Activated CD8-positive, alpha-beta memory T cell treated with anti-CD3 and anti-CD28 coated beads for 4 hours (primary cell): ENCODE measurements at places on chromosomes 6 and 20.

GRCh38 chr20:5178046-5178445 is 51.2 kb downstream of the CDS2 start:
- no peak for DNase-seq

GRCh38 chr6:52522151-52522626 is 54.7 kb downstream of the TRAM2 start:
- DNase-seq, result no peak

GRCh38 chr6:25774120-25774715 is 19.7 kb downstream of the SLC17A4 start:
- no peak for DNase-seq

DNA sequence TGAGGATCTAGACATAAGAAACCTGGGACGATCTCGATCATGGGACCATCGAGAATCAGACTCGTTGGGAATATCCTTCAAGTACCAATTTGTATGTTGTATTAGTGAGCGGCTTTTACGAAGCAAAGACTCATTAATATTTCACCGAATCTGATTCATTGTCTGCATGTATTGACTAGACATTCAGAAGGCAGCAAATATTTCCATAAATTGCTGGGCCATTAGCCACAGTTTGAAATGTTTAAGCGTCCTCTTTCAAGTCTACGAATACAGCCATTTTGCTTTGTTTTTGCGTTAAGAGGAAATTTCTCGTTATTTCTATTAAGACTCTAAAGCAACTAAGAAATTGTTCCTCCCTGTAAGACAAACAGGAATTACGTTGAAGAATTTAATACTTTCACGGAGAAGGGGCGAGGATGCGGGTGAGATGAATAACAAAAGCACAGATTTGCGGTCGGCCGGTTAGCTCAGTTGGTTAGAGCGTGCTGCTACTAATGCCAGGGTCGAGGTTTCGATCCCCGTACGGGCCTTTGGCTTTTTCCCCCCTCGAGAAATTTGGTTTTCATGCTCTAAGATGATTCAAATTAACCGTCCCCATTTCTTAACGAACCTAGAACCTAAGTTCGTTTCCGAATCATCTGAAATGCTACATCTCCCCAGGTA is 18.5 kb downstream of the POM121L2 start:
- no peak for DNase-seq

GRCh38 chr20:2282181-2282580 is 13.6 kb upstream of the TGM3 start:
- DNase-seq, result no peak

- no peak for DNase-seq
Observed at GRCh38 chr20:21510414-21511384, 3.2 kb downstream of the NKX2-2 start.

DNA sequence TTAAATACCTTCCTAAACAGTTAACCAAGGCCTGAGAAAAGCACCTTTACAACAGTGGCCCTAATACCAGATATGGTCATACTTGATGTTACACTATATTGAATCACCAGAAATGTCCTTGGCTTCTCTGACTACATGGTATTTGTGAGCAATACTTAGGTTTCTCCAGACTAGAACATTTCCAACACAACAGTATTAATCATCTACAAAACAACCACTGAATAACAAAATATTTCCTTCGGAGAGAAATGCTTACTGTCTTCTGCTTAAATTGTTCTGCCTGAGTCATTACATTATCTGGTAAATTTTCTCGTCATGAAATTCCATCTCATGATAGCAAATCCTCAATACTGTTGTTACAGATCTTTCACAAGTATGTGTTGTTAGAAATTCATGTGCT is 252.9 kb upstream of the RUNX2 start:
- DNase-seq, result no peak

GRCh38 chr6:154689493-154690255 is 43.5 kb upstream of the SCAF8 start:
- DNase-seq, result no peak

DNA sequence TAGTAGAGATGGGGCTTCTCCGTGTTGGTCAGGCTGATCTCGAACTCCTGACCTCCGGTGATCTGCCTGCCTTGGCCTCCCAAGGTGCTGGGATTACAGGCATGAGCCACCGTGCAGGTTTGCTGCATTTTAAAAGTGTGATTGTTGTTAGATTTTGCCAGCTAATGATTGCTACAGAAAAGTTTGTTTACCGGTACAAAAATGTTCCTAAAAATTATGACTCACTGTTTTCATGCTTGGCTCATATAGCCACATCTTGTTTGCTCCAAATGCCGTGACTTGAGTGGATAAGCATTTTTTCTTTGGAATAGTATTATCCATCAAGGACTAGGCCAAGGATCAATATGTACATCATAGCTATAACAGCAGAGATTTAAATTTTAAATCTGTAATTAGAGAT is 24.3 kb downstream of the LRRN4 start:
- no peak for DNase-seq

GRCh38 chr6:29845405-29846006 is 17.9 kb downstream of the HLA-G start:
- DNase-seq, result peak; percentile 29

- no peak for DNase-seq
Observed at GRCh38 chr6:158938811-158939254, 61.2 kb downstream of the RSPH3 start.

DNA sequence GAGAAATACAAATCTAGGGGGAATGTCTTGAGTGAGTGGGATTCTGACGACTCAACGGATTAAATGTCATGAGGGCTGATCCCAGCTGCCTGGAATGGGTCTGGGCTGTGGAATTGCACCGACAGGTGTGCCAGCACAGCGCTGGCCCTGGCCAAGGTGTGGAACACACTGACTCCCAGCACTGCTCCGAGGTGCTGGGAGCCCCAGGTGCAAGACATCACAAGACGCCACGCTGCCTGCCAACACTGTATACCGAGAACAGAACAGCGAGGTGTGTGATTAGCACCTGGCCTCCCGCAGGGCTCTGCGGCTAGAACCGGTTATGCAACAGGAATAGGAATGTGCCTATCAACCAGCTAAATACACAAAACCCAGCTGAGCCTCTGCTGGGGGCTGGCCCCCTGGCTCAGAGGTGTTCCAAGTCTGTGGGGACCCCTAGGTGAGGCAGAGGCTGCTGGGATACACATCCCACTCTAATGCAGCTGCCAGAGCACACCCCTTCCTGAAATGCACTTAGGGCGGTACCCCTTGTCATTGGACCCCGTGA is 24.8 kb upstream of the APMAP start:
- DNase-seq, result no peak

DNA sequence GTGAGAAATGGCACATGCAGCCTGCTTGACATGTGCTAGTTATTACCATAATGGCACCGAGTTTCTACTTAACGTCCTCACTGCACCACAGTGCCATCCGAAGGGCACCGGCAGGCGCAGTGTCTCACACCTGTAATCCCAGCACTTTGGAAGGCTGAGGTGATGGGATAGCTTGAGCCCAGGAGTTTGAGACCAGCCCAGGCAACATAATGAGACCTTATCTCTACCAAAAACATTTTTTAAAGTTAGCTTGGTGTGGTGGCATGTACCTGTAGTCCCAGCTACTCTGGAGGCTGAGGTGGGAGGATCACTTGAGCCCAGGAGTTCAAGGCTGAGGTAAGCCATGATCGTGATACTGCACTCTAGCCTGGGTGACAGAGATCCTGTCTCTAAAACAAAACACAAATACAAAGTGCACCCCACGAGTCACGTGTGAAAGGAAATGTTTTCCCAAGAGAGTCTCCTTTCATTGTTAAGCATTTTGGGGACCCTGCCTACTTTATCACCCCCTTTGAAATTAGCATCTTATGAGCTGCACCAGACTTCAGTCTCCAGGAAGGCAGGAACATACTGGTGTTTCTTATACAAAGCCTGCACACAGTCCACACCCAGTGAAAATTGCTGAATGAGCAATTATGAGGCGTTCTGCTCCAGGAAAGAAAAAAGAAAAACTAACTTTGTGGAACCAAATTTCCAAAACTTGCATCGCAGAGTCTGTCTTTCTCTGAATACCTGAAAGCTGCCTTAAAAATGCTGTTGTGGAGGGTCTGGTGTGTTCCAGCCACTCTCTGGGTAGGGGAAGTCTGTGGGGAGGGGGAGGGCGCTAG is 47.1 kb upstream of the FOXQ1 start:
- DNase-seq, result no peak

DNA sequence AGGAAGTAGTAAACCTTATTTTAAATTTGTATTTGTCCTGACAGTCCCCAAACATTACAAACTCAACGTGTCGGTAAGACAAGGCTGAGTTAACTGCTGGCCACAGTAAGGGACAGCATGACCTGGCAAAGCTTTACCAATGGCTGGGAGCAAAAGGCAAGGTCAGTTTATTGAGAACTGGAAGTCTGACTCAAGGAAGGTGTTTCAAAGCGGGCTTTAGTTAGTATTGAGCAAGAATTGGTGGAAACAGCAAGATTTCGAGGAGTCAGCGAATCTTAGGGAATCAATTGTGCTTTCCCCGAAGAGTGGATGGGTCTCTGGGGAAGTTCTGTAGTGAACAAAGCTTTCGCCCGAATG is 885 bp upstream of the GZF1 start:
- DNase-seq, result no peak

DNA sequence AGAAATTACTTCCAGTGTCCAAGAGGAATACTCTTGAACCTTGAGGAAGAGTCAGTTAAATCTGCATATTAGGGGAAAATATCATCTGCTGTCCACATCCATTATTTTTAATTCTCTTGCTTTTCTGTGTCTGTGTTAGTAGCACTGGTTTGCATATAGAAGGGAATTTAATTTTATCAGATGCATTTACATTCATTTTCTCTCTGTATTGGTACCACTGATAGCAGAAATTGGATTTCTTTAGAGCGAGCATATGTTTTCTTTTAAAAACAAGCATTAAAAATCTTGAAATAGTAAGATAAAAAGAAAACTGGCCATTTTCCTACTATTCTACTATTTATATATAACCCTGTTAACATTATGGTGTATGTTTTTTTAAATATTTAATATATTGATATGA is 83.8 kb downstream of the KIZ start:
- DNase-seq, result no peak

DNA sequence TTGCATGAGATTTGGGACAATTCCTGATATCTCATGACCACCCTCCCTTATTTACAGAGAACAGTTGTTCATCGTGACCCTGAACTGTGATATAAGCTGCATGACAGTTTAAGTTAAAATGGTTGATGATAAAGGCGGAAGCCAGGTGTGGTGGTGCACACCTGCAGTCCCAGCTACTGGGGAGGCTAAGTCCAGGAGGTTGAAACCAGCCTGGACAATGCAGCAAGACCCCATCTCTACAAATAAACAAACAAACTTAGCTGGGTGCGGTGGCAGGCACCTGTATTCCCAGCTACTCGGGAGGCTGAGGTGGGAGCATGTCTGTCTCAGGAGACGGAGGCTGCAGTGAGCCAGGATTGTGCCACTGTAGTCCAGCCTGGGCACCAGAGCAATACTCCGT is 24.1 kb downstream of the COL20A1 start:
- DNase-seq, result no peak

DNA sequence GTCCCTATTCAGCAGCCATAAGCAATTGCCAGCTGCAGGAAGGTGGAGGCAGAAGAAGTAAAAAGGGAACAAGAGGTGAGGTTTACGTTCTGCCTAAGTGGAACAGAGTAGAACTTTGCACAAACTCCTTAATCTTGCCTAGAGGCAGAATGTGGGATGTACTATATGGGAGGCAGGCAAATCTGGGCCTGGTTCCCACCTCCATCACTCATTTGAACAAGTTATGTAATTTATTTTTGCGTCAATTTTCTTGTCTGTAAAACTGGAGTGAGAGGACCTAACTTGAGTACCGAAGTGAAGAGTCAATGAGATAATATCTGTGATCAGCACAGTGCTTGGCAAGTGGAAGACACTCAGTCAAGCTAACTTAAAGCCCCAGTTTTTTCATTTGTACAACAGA is 2.0 kb upstream of the TPBG start:
- no peak for DNase-seq

- DNase-seq, result no peak
Observed at GRCh38 chr6:22838345-22838744, 269.0 kb downstream of the HDGFL1 start.

GRCh38 chr20:1010659-1011058 is 8.5 kb upstream of the RSPO4 start:
- DNase-seq, result no peak

DNA sequence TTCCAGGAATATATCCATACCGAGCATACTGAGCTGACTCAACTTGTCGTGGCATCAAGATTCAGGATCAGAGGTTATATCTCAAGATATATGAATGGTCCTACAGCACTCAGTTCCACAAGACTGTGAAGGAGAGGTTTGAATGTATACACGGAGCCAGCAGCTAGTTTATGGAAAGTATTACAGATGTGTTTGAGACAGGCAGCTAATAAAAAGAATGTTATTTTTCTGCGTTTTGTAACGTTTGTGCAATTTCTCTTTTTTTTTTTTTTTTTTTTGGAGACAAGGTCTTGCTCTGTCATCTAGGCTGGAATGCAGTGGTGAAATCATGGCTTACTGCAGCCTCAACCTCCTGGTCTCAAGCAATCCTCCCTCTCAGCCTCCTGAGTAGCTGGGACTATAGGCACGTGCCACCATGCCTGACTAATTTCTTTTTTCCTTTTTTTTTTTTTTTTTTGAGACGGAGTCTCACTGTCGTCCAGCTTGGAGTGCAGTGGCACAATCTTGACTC is 3.4 kb upstream of the FAM110A start:
- no peak for DNase-seq

DNA sequence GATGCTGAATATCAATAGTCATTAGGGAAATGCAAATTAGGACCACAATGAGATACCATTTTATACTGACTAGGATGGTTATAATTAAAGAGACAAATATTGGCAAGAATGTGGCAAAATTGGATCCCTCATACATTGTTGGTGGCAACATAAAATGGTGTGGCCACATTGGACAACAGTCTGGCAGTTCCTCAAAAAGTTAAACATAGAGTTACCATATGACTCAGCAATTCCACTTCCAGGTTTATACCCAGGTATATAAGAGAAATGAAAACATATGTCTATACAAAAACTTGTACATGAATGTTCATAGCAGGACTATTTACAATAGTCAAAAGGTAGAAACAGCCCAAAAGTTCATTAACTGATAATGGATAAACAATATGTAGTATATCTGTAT is 2.0 kb upstream of the CRIP3 start:
- no peak for DNase-seq

- DNase-seq, result no peak
Observed at GRCh38 chr6:136921936-136922684, at the start of gene SLC35D3. SLC35D3 (plus strand) TSS chr6:136922301; CDS start chr6:136922429, 128 bp downstream.

DNA sequence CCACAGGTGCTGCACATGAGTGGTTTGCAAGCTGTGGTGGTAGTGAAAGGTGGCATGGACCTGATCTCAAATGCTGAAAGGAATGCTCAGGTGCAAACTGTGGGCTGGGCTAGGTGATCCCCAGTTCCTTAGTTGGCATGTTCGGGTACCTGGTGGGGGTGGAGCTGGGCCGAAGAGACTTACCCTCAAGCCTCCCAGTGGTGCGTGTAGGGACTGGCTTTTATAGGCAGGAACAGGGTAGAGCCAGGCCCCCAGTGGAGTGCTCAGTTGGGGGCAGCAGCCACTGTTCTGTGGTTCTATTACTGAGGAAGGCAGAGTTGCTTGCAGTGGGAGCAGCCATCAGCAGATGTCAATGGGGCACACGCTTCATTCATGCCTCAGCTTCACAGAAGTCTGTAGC is 399.8 kb downstream of the HTR1B start:
- DNase-seq, result no peak
